ENCODE measurements at places on chromosomes 1 and 21.

DNA sequence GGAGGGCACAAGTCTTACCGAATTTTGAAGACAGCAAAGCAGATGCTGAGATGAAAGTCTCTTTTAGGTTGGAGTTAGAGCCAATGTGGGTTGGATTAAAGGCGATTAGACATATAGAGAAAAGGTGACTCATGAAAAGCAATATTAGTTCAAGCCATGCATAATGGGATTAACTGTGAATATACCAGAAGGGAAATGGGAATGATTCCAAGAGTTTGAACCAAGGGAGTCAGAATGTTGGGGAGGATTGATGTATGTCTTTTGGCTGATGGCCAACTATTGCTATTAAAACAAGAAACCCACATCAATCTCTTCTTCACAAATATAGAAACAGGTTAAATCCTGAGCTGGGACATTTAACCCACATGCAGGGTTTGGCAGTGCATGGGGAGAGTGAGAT, 1.2 kb downstream of the HMGCS2 start:
- DNase-seq = no peak

GRCh38 chr1:80542231-80542630, 1258.5 kb upstream of the ADGRL2 start:
- DNase-seq = no peak

- DNase-seq = no peak
Observed at GRCh38 chr1:11540773-11541160, 61.8 kb downstream of the DISP3 start.

GRCh38 chr1:165496501-165496900, 47.3 kb upstream of the LRRC52 start:
- no peak for DNase-seq

DNA sequence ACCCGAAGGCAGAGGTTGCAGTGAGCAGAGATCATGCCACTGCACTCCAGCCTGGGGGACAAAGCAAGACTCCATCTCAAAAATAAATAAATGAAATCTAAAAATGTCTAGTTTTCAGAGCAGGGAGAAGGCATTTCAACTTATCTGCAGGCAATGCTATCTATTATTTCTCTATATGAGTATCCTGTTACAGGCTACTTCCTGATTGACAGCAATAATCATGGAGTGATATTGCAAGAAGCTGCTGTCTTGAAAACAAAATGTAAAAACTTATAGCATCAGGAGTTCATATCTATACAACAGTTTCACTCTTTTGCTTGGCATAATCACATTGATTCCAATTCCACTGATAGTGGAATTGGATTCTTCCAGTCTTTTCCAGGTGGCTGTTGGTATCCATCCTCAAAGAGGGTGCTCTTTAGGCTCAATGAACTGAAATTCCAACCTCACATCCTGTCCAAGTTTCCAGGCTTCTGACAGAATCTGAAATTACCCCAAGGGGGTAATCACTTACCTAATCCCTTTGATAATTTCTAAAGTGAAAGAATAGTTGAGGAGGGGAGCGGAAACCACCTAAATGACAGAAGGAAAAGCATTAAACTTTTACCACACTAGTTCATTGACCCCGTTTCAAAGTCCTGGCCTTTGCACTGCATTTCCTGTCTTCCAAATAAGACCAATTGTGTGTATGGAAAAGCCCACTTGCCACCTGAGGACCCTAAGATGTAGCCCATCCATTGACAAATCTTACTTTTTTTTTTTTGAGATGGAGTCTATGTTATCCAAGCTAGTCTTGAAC, 107.6 kb downstream of the GLUL start:
- DNase-seq = no peak

- no peak for DNase-seq
Observed at GRCh38 chr1:36089393-36090121, 865 bp downstream of the ADPRS start.

DNA sequence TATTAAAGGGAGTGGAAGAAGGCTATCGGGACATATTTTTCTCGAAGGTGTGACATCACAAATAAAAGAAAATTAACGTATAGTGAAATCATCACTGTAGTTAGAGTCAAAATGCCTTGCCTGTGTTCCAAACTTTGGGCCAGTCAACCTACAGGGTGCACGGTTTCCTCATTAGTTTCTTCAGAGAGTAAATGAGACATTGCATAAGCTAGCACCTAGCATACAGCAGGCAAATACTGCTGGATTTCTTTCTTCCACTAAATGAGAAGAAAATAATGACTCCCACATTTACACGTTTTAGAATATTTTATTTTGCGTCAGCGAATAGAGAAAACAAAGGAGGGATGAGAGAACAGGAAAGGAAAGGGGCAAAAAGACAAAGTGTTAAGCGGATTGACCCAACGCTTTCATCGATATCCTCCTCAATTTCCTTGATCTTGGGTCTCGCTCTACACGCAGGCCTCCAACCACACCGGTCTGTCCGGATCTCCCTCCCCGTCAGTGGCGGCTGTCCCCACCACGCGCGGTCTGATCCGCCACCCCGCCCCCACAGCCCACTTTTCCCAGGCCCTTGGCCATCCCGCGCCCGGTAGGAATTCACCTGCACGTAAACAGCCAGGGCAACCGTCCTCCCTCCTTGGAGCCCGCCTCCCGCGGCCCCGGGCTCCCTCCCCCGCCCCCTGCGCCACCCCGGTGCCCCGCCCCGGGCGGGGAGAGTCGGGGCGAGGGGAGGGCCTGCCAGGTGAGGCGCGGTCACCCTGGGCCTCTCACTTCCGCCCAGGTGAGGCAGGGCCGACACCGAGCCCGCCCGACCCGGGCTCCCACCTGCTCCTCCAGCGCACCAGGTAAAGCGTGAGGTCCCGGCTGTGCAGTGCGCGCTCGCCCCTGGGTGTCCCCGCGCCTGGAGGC, at the start of gene PATJ:
Gene PATJ, plus strand, starts transcription at position 770 of the 909 bp plus-strand sequence. CDS start 20,413 bp downstream, outside the sequence.
- DNase-seq = peak; percentile 46

DNA sequence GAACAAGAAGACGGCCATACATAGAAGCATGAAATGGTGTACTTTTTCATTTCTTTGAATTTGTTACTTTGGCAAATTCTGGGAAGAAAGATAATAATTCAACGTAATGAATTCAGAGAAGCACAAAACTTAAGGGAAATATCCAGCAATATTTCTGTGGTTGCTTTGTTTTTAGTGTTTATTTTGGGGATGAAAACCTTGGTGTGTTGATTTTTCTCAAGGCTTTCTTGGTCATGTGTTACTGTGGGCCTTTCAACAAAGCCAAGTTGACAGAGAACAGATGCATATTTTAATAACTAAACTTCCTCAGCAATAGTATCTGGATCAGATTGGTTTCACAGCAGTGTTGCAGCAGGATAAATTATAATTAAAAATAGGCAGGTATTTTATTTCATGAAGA, 273.5 kb downstream of the GPR52 start:
- DNase-seq = no peak

- DNase-seq = no peak
Observed at GRCh38 chr21:36576441-36576840, 96.5 kb upstream of the CLDN14 start.

DNA sequence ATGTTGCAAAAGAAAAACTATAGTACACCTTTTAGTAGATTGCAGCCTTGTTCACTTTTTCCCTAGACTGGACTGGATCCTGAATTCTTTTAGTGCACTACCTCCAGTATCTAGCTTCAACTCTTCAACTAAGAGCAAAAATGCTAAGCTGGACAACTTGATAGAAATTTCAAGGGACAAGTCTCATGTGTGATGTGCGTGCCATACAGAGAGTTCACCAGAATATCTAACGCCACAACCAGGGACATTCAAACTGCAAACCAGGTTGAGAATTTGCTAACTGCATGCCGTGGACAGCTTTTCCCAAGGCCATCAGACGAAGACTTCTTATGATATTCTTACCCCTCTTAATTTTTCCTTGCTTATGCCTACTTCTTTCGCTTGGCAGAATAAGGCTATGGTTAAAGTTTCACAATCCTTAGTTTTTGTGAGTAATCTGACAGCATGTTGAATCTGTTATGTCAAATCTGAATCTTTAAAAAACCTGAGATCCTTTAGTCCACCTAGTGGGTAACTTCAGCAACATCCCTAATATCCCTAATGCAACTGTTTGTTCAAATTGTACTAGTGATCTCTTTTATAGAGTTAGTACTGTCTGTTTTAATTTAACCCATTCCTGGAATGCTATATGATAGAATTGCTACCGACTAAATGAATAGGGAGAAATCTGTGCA, 66.4 kb downstream of the DDAH1 start:
- DNase-seq = no peak

GRCh38 chr1:219119839-219120238, 53.8 kb upstream of the LYPLAL1 start:
- DNase-seq = no peak

GRCh38 chr1:166197141-166197540, 30.3 kb upstream of the FAM78B start:
- no peak for DNase-seq

- no peak for DNase-seq
Observed at GRCh38 chr1:214280386-214281020, 456 bp upstream of the SMYD2 start.

- DNase-seq = no peak
Observed at GRCh38 chr21:33300701-33301631, 23.8 kb upstream of the IFNAR1 start.

GRCh38 chr1:12189328-12189682, 22.5 kb downstream of the TNFRSF1B start:
- no peak for DNase-seq

GRCh38 chr1:66452982-66453381, 81.0 kb upstream of the SGIP1 start:
- no peak for DNase-seq

DNA sequence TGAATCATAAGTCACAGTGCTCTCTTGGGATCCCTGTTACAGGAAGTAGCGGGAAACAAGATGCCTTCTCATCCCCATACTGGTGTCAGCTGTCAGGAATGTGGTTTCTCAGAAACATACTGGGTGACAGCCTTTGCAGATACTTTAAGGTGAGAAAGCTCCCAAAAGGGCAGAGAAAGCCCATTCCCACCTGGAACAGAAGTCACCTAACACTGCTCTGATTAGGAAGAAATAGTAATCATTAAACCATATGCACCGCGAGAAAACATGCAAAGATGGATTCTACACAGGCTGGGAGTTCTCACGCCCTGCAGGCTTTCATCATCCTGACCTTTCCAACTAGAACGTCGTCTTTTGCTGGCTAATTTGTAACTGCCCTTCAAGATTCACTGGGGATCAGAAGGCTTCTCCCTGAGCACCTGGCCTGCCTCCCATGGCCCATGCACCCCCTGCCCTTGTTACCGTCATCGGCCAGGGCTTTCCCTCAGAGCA, 46.2 kb upstream of the SLC44A3 start:
- DNase-seq = no peak

DNA sequence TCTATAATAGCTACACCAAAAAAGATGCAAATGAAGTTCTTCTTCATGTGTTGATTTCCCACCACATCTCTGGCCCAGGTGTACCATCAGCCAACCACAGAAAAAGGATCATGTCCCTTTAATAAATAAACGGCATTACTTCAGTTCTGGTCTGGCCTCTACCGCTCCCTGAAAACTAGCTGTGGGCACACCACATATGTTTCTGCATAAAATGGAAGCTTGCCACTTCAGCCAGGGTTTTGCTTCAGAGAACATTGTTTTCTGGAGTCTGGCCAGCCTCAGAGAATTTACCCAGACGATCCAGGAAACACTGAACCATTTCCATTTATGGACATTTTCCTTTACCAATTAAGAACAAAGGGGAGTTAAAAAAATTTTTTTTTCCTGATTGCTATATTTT, 5.8 kb upstream of the LAMC2 start:
- DNase-seq = no peak

GRCh38 chr21:28763809-28764418, 228.8 kb downstream of the LTN1 start:
- DNase-seq = no peak

- DNase-seq = no peak
Observed at GRCh38 chr1:161359291-161359690, 8.4 kb downstream of the CFAP126 start.

DNA sequence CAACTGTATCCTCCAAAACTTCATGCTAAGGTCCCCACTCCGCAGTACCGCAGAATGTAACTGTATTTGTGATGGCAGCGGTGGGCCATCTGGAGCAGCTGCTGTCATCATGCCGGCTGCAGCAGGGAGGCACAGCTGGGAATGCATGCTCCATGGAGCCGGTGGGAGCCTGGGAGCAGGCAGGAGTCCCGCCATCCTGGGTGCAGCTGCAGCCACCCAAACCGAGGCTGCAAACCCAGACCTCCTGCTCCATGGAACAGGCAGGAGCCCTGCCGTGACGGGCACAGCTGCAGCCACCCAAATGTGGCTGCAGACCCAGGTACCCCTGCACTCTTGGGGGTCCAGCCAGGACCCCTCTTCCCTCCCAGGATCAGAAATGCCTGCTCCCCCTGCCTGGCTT, 80.3 kb downstream of the SCMH1 start:
- DNase-seq = no peak

- no peak for DNase-seq
Observed at GRCh38 chr1:53473463-53473862, 14.3 kb downstream of the DMRTB1 start.

DNA sequence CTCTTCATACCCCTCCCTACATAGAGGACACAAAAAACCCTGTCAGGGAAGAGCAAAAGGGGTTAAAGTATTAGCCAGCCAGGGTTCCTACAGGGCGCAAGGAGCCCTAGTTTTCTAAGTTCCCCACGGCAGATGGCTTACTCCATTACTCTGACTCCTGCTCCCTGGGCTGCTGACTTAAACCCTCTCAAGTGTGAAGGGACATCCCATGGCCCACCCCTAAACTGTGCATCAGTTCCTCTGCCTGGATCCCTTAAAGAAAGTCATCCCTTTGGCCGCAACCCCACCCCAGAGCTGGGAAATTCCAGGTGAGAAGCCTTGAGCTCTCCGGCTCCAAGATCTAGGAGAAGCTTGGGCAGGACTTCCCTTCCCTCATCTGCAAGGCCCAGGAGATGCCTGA, 236.0 kb downstream of the TOMM20 start:
- DNase-seq = no peak

DNA sequence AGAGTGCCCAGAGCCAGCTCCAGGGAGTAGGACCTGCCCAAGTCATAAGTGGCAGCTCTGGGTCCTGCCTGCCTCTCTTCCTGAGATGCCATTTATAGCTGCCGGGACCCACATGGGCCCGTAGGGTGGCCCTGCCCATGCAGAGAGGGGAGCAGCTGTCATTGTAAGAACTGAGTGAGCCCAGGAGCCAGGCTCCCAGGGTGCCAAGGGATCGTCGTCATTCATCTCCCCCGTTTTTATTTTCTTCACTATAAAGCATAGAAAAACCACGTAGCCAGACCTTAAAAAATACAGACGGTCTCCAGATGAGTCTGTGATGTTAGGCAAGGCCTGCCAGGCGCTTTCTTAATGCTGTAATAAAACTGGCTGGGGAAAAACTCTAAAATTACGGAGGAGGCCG, 90.7 kb downstream of the IGSF21 start:
- no peak for DNase-seq
